ENCODE measurements at places on chromosomes 16 and 17.

GRCh38 chr17:13785981-13786598 is 184.4 kb upstream of the HS3ST3A1 start:
- DNase-seq, result no peak

GRCh38 chr16:27033281-27033979 is 33.3 kb upstream of the C16orf82 start:
- DNase-seq, result no peak

DNA sequence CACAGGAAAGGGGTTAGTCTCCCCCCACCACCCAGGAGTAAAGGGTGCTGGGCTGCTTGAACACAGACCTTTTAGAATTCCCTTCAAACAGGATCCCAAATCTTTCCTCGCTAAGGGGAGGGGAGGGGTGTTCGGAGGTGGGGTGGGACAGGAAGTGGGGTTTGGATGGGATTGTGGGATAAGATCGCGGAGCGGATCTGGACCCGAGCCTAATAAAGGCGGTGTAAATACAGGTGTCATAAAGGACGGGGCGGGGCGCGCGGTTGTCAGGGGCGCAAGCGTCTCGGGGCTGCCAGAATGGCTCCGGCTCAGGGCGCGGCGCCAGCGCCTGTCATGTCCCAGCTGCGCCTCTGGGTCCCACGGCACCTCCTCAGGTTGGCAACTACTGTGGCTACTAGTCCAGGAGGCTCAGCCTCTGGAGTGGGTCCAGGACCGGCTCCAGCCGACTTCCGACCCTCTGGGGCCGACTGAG is 59.8 kb upstream of the FBXO47 start:
- no peak for DNase-seq

DNA sequence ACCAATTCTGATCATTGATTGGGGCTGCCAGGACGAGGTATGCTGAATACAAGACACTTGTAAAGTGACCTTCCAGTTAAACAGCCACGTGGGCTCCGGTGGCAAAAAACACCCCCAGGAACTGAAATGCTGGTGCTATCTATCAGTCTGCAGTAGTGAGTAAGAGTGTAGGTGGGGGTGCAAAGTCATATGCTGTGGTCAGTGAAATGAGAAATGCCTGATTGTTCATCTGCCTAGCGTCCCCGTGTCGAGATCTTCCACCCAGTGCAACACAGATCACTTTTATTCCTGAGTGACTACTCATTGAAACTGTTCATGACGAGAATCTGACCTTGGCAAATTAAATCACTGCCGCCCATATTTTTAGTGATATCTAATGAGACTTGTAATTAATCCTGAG is 806.5 kb upstream of the GOT2 start:
- no peak for DNase-seq

DNA sequence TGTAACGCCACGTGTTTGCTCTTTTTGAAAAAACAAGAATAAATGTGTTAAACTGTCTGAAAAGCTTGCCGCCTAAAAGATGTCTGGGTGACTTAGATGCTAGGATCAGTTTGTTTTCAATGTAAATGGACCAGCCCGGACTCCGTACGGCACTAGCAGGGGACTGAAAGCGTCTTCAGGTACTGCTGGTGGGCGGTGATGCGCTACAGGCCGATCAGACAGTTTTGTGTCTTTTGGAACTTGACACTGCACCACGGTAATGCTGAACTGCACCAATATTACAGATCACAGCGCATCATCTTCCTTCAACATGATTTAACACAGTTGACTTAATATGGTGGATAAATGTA is 727 bp upstream of the MBTPS1 start:
- no peak for DNase-seq
